ENCODE measurements at places on chromosomes 4 and X.
A peak's percentile ranks its signal among the peaks of the same experiment; 100 is the strongest.

DNA sequence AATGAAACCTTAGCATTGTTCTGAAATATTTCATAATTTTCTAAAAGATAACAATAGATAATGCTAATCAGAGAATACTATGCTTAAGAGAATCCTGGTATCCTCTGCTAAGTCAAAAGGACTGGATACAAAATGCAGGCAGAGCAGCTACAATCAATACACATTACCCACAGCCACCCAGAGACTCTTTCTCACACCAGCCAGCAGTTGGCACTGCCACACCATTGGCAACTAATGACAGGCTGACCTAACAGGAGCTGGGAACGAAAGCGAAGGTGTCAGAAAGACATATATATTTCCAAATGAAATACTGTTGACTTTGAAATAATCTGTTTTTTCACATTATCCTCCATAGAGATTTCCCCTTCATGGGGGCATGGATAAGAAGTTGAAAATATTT, 122.6 kb upstream of the PLAC1 start:
- DNase-seq, result no peak

DNA sequence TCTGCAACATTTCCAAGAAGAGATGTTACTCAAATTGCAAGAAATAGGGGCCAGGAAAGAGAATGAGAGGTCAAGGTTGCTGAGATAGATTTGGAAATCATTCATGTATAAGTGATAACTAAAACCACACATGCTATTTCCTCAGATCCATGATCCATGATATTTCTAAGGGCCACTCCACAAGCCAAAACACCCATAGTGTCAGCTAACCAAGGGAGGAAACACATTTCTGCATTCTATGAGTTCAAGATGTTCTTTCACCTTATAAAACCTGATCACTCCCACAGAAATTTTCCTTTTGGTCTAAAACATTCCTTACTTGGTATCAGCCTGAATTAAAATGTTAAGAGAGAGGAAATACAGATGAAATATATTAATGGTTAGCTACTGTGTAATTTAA, 47.2 kb downstream of the TBCK start:
- DNase-seq, result no peak

DNA sequence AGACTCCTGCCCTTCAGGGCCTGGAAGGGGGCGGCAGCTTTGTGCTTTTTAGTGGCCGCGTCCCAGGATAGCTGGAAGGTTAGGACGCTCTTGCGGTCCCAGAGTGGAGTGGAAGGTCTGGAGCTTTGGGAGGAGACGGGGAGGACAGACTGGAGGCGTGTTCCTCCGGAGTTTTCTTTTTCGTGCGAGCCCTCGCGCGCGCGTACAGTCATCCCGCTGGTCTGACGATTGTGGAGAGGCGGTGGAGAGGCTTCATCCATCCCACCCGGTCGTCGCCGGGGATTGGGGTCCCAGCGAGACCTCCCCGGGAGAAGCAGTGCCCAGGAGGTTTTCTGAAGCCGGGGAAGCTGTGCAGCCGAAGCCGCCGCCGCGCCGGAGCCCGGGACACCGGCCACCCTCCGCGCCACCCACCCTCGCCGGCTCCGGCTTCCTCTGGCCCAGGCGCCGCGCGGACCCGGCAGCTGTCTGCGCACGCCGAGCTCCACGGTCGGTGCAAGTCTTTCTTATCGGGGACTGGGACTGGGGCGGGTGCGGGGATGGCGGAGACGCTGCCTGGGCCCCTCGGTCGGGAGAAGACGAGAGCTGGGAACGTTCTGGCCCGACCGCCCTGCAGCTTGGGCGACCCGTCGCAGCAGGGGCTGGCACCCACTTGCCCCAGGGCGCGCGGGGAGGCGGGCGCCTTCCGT, at the start of gene EDNRA:
Gene EDNRA, plus strand, starts transcription at position 207 of the 686 bp plus-strand sequence. CDS start 4,585 bp downstream, outside the sequence.
- DNase-seq, result no peak

- no peak for DNase-seq
Measured at GRCh38 chr4:64430933-64431332, 21.7 kb upstream of the TECRL start.

GRCh38 chr4:142413485-142413884, 432.6 kb downstream of the INPP4B start:
- no peak for DNase-seq

- no peak for DNase-seq
Measured at GRCh38 chrX:15745179-15745578, 7.1 kb downstream of the CA5B start.

DNA sequence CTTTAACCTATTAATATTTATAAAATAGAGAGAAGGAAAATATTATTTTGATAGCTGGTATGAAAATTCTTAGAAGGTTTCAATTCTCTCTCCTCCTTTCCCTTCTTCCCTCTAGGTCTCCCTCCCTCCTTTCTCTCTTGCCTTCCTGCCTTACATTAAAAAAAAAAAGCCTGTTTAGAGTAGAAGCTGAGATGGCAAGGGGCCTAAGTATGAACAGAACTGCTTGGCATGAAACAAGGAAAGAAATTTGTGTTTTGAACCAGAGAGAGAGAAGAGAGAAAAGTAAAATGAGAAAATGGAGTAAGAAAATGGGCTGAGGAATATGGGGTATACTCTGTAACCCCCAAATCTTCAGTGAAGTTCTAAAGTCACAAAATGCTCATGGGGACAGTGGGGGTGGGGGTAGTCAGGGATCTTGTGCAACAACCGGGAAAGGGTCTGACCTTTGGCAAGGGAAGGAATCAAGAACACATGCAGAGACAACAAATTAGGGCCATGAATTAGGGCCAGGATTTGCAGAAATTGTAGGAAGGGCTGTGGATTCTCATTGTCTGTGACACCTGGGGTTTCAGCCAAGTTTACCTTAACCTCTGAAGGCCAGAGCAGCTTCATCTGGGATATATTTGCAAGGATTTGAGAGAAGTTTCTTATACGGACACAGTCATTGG, 30.6 kb downstream of the SUPT20HL2 start:
- no peak for DNase-seq

DNA sequence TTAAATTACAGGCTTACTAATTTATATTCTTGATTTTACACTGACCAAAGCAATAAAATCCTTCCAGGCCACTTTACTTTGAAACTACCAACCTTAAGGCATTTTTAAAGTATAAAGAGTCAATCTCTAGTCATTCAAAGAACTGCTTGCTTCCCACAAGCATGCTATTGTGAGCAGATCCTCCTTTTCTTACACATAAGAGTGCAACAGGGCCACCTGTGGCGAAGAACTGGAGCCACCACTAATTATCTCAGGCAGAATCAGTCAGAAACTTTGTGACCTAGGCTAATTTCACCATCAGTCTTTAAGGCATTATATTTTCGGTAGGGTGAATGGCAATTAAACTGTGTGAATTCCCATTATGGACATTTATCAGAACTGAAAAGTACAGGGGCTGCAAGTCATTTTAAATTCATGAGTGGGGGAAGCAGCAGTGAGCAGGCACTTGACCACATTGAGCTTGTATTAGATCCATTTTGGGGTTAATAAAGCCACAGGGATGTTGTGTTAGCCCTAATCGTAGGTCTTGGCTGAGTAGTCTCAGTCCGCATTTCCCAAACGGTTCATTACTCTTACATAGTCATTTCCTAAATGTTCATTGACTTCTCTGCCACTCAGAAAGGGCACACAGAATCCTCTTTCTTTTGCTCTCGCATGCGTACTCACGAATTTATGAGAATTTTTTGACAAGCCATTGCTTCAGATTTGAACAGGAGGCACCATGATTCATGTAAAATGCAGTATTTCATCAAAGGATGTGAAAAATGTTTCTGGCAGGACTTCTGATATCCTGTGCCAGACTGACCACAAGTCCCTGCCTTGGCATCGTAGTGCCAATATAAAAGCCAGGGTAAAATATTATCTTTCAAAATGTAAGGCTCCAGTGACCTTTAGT, 39.8 kb downstream of the NPY2R start:
- DNase-seq, result no peak

DNA sequence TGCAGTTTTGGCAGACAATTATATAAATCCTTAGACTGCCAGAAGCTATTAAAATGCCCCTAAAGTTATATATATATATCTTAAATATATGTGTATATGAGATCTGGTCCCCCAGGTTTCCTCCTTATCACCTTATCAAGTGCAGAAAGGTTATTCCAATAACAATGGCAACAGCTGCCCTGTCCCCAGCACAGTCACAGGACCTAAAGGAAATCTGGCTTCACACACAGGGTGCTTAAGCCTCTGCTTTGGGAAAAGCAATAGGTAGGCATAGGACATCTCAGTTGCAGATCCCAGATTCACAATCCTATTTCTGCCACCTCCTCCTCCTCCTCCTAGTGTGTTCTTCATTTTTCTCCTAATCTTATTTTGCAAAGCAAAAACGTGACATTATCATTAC, 5.8 kb downstream of the SLC25A53 start:
- DNase-seq, result no peak

DNA sequence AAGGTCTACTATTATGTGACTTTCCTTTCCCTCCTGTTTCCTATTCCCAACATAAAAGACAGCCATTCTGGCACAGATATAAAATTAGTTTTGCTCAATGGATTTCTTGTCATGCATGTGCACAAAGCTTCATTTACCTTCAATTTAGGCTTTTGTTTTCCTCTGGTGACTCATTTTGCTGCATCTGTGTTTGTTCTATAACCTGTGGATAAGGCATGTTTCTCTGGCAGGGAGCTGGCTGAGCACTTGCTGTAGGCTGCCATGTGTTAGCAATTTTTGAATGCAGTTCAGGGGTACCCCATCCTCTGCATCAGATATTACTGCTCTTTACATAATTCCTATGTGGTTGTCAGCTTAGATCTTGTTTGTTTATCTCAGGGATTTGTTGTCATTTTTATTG, 202.8 kb upstream of the GRID2 start:
- no peak for DNase-seq

DNA sequence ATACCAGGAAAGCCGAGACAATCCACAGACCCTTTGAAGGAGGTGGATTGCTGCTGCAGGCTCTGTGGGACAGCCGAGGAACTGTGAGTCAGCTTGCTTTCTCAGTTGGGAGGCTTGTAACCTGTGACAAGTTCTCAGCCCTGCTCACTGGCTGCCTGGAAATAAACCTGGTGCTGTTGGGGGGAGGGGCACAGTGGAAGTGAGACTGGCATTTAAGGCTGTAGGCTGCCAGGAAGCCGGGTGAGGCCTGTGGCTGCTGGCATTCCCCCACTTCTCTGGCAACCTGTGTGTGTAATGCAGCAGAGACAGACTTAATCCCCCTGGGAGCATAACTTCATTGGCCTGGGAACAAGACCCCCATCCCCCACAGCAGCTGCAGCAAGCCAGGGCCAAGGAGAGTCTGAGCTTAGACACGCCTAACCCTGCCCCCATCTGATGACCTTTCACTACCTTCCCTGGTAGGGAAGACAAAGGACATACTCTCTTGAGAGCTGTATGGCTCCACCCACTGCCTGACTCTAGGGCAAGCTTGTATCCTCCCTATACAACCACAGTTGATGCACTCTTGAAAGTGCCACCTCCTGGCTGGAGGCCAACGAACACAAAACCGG, 64.1 kb downstream of the ALPK1 start:
- DNase-seq, result no peak

DNA sequence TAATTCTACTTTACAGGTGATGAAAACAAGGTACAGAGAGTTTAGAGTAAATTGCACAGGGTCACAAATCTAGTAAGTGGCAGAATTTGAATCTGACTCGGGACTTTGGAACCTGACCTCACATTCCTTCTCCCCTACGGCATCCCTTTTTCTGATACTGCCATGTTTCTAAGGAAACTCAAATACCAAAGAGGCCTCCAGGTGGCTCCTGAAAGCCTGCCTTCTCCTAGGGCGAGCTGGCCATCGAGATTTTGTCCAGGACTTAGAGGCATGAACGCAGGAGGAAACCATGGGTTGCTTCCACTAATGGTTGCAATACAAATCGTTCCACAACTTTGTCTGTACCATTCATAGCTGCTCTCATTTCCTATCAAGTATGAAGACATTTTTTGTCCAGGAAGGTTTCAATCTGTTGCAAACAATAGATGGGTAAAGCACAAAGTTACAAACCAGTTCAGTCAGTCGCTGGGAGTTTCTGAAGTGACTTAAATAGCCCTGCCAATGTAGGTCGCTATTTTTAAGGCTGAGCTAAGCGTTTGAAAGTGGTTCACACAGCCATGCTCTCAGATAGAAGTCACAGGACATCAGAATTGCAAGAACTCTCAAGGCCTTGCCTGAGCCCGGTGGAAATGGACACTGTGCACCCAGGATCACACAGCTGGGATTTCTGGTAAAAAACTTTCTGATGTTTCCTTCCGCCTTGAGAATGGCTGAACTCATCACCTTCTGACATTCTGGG, 296.6 kb upstream of the PRPS2 start:
- DNase-seq, result no peak

DNA sequence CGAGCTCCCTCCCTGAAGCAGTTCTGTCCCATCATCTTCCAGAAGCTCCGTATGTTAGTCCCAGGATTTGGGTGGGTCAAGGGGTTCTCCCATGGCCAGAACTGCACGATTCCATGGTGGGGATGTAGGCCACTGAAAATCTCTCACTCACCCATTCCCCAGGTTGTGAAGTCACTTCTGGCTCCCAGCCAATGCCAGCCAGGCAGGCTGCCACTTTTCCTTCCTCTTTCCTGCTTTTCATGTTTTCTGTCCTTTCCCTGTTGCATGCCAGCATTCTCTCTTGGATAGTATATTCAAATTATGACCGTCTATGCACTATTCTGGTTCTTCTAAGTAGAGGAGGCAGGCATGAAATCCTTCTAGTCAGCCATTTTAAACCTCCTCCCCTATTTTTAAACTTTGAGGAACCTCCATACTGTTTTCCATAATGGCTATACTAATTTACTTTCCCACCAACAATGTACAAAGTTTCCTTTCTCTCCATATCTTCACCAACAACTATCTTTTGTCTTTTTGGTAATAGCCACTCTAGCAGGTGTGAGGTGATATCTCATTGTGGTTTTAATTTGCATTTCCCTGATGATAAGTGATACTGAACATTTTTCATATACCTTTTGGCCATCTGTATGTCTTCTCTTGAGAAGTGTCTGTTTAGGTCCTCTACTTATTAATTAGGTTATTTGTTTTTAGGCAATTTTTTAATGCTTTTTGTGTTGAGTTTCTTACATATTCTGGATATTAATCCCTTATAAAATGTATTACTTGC, 182.1 kb upstream of the TET2 start:
- no peak for DNase-seq

DNA sequence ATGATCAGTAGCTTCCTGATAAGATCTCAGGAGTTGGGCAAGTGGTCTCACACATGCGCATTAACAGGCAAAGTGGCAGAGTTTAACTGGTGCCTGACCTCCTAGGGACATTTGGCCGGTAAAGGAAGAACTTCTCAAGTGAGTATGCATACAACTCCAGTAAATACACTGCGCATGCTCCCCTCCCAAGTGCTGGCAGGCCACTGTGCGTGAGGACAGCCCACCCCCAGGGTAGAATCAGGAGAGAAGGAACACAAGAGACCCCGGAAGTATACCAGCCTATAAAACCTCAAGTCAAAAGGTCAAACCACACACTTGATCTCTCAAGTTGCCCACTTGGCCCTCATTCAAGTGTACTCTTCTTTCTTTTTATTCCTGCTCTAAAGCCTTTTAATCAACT, 225.5 kb upstream of the ANKRD50 start:
- DNase-seq, result no peak

- no peak for DNase-seq
Measured at GRCh38 chrX:10381193-10381592, 224.4 kb downstream of the CLCN4 start.

DNA sequence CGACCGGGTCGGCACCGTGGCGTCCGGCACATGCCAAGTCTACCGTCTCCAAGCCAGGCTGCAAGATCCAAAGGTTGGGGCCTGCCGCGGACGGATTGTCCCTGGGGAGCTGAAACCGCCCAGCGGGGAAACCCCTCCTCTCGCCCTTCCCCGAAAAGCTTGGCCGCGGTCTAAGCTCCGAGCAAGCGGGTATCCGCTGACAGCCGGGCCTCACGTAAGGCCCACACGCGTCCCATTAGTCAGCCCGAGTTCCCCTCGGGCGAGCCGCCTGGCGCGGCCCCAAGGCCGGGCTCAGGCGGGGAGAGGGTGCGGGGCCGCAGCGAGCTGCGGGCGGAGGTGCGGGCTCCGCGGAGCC, 6.8 kb upstream of the BCOR start:
- DNase-seq, result peak; percentile 42

Measured in stimulated activated CD4-positive, alpha-beta T cell treated with anti-CD3 and anti-CD28 coated beads, Interleukin-2, amount 100 ng/mL, for 24 hours (primary cell).